ENCODE measurements at places on chromosomes 1 and 21.

DNA sequence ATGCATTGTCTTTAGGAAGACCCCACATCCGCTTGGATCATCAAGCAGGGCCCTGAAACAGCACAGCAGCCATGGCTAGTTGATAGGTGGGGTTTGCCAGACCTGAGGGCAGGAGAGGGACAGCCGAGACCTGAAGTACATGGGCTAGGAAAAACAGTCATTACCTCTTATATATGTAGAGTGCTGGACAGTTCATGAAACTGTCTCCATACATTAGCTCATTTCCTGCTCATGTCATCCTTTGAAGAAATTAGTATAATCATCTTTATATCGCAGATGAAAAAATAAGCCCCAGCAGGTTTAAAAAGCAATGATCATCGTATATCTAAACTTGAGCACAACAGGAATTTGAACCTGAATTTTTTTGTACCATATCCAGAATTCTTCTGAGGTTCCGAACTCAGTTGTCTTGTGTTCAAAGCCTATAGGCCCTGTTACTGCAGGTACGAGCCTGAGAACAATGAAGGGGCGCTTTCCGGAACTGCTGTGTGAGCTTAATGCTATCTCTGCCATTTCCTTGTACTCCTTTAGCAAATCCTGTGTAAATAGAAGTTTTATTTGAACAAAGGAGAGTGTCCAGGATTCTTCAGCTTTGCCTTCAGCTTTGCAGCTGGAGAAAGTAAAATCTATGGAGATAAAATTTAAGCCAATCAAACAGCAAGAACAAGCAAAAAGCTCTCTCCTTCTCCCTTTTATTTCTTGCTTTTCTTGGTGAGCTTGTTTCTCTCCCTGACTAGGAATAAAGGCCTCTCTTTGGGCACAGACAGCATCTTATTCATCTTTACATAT, 32.4 kb upstream of the DUSP10 start:
- no peak for DNase-seq

DNA sequence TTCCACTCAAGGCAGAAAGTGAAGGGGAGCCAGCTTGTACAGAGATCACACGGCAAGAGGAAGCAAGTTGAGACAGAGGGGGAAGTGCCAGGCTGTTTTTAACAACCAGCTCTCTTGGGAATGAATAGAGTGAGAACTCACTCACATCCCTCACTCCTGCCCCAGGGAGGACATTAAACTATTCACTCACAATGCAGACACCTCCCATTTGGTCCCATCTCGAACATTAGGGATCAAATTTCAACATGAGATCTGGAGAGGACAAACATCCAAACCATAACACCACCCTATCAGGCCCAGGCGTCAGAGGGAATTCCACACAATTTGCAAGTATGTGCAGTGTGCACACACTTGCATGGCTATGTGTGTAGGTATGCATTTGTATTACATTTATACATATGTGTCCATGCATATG, 62.7 kb downstream of the DMAP1 start:
- DNase-seq: peak; percentile 72

GRCh38 chr1:245416781-245417180, 262.0 kb downstream of the KIF26B start:
- peak; percentile 9 for DNase-seq

- DNase-seq: no peak
Measured at GRCh38 chr1:38781872-38782617, 77.5 kb downstream of the RRAGC start.

DNA sequence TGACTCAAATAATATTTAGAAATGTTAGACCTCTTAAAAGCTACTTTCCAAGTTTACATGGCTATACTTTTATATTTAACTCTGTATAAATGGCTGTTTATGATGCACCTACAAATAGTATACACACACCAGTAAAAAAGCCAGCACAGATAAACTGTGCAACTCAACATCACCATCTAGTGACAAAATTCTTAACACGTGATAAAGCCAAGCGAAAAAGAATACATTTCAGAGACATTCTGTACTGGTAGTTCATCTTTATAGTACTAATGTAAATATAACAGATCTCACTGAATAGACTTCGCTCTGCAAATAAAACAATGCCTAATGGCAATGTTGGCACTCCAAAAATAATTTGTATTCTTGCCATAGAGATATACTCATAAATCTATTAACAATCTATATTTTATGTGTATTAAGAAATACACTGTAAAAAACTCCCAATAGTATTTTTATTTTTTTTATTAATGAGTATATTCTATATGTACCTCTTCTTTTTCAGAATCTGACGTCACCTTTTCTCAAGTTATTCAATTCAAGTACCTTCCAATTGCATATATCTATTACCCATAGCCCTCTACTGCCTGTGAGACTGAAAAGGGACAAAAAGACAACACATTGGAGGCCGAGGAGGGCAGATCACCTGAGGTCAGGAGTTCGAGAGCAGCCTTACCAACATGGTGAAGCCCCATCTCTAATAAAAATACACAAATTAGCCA, 100.2 kb downstream of the DPYD start:
- peak; percentile 48 for DNase-seq

DNA sequence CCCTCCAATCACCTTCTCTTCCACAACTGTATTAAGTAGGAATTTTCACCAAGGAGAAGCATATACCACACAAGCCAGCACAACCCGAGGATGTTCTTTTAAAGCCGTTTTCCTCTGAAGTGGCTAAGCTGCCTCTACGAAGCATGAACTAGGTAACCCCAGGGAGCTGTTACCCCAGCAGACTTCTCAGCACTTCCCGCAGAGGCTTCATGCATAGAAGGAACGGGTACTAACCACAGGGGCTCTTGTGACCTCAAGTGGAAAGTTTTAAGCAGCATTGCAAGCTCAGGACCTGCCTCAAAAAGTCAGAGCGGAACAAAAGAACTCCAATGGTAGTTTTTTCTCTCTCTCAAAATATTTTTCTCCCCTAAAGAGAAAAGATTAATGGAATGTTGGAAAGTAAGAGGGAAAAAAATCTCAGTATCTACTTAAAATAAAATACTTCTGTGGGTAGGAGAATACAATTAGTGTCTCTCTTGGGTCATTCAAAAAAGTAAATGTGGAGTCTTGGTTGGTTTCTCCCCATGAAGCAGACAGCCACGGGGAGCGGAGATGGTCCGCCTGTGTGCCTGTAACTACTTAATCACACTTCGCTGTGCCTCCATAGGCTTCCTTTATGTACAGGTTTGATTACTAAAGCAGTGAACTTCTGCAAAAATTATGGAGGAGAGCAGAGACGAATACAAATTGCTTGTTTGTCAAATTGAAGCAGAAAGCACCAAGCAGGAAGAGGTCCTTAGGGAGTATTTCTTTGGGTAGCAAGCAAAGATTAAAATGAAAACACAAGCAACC, 40.9 kb downstream of the STX6 start:
- DNase-seq: no peak

DNA sequence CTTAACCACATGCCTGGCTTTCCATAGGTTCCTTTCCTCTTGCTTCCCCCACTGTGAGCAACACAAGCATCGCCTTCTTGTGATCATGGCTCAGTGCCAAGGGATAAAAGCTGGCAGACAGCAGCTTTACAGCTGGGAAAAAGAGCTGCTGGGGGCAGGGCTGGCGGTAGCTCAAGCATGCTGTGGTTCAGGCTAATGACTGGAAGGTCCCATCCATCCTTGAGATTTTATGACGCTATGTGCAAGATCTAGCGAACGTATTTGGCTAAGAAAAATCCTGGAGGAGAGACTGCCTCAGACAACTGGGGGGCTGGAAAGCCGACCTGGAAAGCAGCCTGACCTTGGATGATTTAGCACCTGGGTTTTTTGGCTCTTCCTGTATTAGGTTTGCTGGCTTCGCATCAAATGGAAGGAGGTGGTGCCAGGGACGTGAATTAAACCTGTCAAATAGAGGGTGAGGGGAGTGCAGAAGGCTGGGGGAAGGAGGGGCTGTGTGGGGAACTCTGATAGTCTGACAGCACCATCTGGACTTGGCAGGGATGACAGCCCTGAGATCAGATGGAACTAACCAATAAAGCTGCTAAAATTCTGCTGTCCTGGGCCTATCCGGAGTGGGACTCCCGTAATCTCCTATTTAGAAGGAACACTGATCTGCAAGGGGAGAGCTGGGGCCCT, 34.8 kb downstream of the ZMYND12 start:
- DNase-seq: peak; percentile 82

DNA sequence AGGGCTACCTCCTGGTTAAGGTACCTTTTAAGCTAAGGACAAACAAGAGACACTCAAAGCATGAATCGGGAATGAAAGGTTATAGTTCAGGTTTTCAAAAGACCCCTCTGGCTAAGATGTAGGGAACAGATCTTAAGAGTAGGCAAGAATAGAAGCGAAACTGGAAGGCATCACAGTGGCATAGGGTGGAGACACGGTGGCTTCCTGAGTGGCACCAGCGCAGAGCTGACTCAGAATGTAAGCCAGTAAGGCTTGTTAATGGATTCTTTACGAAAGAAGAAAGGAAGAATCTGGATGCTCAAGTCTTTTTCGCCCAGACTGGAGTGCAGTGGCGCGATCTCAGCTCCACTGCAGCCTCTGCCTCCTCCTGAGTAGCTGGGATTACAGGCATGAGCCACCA, 21.2 kb downstream of the PADI6 start:
- no peak for DNase-seq

All from EH (cell line).